AG04450 (cell line): ENCODE measurements at places on chromosomes 11 and 22. TPM values are rescaled to one million over a fixed set of nuclear protein-coding genes. Genes with fewer than 3 reads are reported as not detected.

DNA sequence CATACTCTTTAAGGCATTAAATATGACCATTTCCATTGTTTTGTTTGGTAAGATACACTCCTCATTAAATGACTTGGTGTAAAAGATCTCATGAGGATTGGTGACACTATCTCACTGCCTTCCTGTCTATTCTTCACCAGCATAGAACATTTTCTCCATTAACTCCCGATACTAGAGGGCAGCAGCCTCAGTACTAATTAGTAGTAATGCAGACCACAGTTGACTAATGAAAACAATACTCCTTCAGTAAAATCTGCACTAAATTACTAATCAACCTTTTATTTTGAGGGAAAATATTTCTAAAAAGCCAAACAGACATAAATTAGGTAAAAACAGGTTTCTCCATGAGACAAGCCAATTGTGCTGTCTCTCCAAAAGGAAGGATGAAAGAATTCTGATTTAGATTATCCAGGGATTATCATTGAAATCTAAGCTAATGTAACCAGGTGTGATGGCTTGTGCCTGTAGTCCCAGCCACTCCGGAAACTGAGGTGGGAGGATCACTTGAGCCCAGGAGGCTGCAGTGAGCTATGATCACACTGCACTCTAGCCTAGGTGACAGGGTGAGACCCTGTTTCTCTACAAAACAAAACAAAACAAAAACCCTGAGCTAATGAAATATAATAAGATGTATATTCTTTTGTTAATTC is 9.4 kb downstream of the PGM2L1 start:
- DNase-seq: no peak

- DNase-seq: no peak
Observed at GRCh38 chr22:20117633-20118299, 740 bp upstream of the TRMT2A start.

- no peak for DNase-seq
Observed at GRCh38 chr11:940496-941135, 14.9 kb downstream of the AP2A2 start.

DNA sequence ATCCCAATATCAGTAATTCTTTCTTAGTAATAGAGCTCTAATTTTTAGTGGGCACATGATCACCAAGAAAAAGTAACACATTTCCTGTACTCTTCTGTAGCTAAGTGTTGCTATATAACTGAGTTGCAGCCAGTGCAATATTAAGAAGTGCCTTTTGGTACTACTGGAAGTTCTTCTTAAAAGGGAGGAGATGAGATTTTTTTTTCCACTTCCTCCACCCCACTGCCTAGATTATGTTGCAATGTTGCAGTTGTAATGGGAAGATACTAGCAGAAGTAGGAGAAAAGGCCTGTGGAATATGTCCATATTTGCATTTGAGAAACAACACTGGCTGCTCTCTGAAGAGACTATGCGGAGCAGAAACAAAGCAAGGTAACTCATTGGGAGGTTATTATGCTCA is 280.6 kb upstream of the ANO5 start:
- DNase-seq: no peak

DNA sequence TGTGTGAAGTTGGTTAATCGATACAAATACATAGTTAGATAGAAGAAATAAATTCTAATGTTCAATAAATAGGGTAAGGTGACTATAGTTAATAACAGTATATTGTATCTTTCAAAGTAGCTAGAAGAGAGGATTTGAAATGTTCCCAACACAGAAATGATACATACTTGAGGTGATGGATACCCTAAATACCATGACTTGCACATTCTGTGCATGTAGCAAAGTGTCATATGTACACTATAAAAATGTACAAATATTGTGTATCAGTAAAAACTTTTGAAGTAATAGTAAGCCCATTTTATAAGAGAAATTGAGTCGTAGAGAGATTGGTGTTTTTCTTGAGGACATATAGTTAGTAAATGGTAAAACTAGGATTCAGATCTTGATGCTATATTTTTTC is 56.4 kb upstream of the PGR start:
- DNase-seq: no peak

DNA sequence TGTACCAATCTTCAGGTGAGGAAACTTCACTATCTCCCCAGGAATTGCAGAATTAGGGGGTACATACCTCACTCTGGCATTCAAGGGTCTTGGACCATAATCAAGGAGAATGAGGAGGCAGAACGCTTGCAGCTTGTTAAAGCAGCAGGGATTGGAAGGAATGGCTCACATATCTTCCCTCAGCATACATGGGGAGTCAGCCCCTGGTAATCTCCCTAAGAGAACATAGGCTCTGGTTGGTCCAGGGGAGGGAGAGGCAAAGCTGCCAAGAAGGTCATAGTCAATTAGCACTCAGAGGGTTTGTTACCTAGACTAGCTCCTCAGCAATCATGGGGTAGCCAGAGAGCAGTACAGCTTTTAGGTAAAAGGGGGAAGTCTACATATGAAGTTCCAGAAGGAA is 256.8 kb downstream of the INSC start:
- no peak for DNase-seq

DNA sequence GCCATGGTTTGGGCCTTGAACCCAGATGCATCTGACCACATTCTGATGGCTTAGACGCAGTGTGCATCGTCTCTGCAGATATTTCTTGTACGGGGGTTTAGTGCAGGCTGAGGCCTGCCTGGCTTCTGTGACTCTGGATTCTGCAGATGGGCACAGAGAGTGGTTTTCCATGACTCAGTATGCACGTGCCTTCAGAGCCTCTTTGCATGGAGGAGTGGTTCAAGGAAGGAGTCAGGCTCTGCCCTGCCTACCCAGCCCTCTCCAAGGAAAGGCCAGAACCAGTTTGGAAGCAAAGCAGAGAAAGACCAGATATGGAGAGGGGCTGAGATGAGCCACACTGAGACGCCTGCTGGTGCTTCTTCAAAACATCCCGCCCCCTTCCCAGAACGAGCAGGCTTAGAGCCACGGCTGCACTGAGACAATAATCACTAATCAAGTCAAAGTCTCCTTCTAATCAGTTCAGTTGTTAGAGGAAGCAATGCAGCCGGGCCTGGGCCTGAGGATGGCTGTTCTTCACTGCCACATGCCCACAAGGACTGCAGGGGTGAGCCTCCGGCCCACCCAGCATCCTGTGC is 308.9 kb downstream of the NXPE2 start:
- no peak for DNase-seq

DNA sequence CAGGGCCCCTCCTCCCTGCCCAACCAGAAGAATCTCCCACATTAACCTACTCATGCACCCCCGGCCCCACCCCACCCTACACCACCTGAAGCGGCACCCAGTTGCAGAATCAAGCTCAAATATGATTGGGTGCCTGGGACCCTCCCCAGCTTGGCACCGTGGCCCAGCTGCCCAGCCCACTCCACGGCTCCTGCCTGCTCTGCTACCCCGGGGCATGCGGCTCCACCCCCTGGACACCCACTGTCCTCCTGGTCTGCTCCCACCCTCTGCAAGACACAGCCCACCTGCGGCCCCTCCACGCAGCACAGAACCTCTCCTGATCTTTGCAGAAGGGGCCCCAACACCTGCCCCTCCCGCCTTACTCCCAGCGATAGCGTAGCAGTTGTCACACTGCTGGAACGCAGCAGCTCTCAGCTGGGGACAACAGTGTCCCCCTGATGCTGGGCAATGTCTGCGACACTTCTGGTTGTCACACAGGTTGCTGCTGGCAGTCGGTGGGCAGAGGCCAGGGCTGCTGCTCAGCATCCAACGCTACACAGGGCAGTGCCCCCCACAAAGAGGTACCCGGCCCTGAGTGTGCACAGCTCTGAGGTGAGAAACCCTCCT is 32.0 kb upstream of the TESMIN start:
- no peak for DNase-seq

GRCh38 chr11:9615031-9615451 is 41.6 kb downstream of the WEE1 start:
- DNase-seq: no peak

- peak; percentile 10 for DNase-seq
Observed at GRCh38 chr11:9078113-9079086, 13.0 kb downstream of the SCUBE2 start.

DNA sequence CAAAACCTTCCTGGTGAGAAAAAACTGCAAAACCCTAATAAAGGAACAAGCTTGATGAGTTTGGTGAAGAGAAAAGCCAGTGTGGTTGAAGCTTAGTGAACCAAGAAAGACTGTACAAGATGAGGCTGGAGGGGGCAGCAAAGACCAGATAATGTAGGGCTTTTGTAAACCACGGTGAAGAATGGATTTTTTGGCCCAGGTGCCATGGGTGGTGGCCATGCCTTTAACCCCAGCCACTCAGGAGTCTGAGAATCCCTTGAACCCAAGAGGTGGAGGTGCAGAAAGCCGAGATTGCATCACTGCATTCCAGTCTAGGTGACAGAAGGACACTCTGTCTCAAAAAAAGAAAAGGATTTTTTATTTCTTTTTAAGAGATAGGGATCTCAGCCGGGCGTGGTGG is 5.0 kb upstream of the ZDHHC5 start:
- no peak for DNase-seq

GRCh38 chr11:68043349-68044144 is 4.7 kb downstream of the TCIRG1 start:
- no peak for DNase-seq

GRCh38 chr11:62493801-62494200 is 52.8 kb downstream of the AHNAK start:
- DNase-seq: no peak

GRCh38 chr11:102551169-102551781 is 20.7 kb upstream of the MMP7 start:
- no peak for DNase-seq

DNA sequence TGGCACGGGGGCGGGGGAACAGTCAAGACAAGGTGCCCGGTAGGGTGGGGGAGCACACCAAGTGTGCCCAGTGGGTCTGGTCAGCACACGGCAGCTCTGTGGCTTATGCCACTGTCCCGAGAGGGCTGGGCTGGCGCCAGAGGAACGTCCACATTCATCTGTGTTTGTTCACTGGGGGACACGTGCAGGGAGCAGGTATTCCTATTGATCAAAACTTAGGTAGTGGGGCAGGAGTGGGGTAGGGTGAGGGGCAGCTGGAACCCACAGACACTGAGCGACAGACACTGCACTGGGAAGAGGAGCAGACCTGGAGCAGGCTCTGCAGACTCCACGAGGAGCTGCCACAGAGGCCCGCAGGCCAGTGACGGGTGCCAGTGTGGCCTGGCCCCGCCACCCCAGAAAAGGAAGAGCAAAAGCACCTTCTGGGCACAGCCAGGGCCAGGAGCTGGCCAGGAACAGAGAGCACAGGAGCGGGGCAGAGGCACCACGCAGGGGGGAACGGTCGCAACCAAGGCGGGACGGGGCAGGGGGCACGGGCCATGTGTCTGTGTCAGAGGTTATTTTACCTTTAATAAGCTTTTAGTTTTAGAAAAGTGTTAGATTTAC is 2.1 kb upstream of the MOB2 start:
- no peak for DNase-seq

- DNase-seq: no peak
Observed at GRCh38 chr22:42025421-42025820, 26.8 kb downstream of the WBP2NL start.

DNA sequence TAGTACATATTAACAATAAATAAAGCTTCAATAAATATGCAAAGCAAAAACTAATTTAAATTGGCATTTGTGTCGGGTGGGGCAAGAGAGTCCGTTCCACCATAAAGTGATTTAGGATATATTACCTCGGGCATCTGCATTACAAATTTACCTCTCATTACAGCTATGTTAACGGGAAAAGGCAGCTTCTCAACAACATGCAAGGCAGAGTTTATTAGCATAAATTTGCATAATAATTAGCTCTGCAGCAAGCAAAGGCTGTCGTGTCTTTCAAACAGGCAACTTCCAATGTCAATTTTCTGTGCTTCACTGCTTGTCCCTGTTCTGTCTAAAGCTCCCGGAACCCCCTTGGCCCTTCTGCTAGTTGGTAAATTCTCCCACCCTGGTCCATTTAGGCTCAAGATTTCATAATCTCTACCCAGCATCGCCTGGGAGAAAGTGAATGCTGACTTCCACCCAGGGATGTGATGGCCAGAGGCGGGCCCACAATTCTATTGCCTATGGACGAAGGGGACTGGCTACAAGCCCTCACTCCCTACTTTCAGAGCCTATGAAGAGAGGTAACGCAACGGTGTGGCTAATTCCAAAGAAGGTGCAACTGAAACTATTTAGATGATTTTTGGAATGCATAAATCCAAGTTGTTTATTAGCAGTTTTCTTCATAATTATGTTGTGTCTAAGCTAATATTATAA is 462.1 kb downstream of the OPCML start:
- no peak for DNase-seq

Gene MRGPRX4
- not detected in 2 replicates for polyA plus RNA-seq

Gene GRAP2
- not detected in 2 replicates for polyA plus RNA-seq

Gene LDHAL6A
- polyA plus RNA-seq: not detected in 2 replicates
